Right lung (tissue), 10 donors: ENCODE measurements at places on chromosomes 13 and 19.

- no peak for DNase-seq
These were observed 8.1 kb upstream of the THSD1 start for GRCh38 chr13:52414051-52414450.

DNA sequence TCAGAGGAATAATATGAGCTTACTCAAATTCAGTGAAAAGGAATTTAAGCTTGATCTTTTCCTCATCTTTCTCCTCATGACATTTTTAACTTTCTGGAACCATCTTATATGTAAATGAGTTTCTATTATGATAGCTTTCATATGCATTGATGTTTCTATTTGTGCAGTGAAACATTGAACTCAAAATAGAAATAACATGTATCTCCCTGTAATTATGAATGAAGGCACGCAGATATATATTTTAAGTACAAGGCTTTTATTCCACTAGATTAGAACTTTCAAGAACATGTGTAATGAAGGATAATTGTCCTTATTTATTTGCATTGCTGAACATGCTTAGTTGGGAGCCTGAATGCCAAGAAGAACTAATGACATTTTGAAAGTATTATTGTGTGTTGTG is 1391.7 kb upstream of the MIR17HG start:
- DNase-seq, result no peak

- DNase-seq, result no peak
These were observed 624.0 kb upstream of the GPC6 start for GRCh38 chr13:92602560-92602959.

DNA sequence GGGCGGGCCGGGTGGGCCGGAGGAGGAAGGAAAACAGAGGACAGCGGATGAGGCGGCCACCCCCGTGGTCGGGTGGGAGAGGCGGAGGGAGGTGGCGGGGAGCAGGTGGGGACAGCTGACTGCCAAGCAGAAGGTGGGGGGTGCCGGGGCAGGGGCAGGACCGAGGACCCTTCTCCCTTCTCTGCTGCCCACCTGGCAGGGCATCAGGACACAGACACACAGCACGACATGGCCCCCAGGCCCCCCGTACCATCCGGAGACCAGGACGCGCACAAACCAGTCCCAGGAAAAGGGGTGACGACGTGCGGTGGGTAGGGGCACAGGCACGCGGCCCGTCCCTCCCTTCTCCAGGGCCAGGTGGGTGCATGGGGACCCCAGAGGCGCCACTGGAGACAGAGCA is 11.0 kb upstream of the CACTIN start:
- no peak for DNase-seq

DNA sequence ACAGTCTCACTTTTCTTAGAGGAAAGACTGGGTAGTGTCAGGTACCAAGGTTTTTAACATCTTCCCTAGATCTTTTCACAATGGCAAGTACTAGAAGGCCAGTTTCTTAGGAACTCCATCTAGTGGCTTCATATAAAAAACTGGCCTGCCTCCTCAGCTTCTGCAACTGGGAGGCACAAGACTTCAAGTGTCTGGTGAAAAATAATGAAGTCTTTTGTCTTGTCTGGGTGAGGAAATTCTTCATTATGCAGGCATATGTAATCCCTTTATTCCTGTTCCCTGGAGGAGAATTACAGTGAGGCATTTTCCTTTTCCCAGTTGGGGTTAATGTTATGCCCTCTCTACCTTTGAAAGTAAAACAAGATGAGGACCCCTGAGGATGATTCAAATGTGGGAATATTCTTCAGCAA is 300.5 kb downstream of the NALCN start:
- DNase-seq, result no peak

GRCh38 chr19:33860312-33861090 is 63.8 kb downstream of the KCTD15 start:
- DNase-seq, result no peak

GRCh38 chr19:18344582-18344950 is 4.2 kb downstream of the PGPEP1 start:
- DNase-seq, result no peak

DNA sequence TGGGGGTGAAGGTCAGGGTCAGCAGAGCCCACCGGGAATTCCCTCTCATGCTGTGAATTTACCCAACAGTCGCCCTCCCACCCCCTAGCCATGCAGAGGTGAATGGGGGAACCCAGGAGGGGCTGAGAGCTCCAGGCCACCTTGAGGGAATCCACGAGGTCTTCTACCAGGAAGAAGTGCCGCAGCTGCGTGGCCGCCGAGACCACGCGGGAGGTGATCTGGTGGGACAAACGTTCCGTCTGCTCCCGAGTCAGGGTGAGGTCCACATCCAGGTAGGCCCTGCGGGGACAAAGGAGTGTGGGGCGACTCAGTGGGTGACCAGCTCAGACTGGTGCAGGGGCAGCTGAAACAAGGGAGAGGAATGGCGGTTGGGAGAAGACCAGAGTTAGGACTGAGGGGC is 8.1 kb downstream of the RTN2 start:
- no peak for DNase-seq

DNA sequence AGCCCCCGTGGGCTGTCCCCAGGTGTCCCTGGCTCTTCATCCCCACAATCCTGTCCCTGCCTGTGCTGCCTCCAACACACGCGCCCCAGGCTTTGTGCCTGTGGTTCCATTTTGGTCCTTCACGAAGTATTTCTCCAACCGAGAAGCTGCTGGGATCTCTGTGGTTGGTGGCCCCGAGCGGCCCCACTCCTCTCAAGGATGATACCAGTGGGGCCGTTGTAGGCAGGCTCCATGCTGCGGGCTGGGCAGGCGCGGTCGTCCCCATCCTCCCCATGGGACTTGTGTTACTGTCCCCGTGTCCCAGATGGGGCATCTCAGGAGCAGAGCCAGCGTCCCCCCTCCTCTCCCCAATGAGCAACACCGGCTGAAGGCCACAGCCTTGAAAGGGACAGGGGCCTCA is 3.7 kb upstream of the ZNF554 start:
- DNase-seq, result no peak

DNA sequence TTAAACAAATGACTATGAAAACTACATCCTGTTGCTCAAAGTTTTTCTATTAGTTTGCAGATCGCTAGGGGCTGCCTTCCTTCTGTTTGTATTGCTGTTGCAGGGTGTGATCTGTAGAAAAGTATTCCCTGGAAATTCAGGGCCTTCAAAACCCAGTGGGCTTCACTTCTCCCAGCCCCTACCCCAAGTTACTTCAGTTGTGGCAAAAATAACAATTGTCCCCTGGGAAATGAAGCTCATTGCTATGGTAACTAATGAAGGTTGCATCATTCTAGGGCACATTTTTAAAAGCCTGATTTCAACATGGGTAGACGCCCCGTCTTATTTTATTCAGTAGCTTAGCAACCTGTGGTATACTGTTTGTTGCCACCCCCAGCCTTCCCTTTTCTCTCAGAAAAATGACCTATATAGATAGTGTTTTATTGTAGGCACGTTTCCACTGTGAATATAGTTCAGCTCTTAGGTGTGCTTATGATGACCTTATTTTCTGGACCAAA is 60.9 kb downstream of the WDFY2 start:
- DNase-seq, result peak; percentile 76

GRCh38 chr19:15280915-15281683 is 48.9 kb upstream of the EPHX3 start:
- DNase-seq, result peak; percentile 82

DNA sequence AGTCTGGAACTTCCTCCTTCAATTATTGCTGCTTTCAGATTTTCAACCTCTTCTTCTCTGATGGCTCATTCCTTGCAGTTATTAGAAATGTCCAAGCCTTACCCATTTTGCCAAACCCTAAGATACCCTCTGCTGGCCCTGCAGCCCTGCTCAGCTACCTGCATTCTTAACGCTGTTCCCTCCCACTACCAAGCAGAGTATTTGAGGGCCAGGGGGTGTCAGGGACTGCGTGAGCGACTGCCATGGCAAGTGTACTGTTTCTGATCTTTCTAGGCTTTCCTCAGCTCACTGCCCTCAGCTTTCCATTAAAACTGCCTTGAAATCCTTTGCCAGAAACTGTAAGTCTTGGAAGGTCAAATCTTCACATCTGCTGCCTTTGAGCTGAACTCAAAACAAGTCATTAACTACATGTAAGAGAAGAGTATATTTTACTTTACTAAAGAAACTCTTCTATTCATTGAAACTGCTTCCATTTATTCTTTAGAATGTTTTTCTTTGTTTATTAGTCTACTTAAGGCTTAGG is 41.0 kb downstream of the HS6ST3 start:
- peak; percentile 11 for DNase-seq

- no peak for DNase-seq
These were observed 34.3 kb downstream of the RASA3 start for GRCh38 chr13:114097893-114098688.

- DNase-seq, result no peak
These were observed 14.6 kb downstream of the AP2A1 start for GRCh38 chr19:49781394-49781793.

DNA sequence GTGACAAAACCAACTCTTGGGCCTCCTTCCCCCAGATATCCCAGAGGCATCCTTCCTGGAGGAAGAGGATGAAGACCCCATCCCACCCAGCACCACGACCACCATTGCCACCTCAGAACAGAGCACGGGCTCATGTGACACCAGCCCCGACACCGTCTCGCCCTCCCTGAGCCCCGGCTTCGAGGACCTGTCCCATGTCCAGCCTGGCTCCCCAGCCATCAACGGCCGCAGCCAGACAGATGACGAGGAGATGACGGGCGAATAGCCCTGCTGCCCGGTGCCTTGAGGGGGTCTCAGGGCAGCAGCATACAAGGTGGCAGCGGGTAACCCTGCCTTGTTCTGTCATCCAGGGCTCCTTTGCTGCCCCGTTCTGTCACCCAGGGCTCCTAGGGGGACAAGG is 3.3 kb upstream of the UBA52 start:
- DNase-seq, result no peak

DNA sequence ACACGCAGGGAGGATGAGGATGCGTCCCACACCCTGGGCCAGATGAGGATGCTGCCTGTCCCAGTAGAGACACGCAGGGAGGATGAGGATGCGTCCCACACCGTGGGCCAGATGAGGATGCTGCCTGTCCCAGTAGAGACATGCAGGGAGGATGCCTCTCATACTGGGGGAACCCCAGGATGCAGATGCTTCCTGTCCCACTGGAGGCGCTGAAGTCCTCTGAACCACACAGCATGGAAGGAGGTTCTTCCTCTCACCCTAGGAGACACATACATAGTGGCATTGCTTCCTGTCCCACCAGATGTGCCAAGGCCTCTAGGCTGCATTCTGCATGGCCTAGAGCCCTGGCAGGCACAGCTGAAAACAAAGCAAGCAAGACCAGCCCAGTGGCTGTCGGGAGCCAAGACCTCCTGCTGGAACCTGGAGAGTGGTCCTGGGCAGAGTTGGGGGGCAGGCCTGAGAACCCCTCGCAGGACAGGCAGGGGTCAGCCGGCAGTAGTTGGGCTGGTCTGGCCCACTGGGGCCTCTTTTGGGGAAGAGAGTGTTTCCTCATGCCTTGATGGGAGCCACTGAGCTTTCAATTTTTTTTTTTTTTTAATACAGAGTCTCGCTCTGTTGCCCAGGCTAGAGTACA is 4.3 kb downstream of the HPN start:
- no peak for DNase-seq

- DNase-seq, result no peak
These were observed 119.5 kb downstream of the LRCH1 start for GRCh38 chr13:46672338-46673090.

DNA sequence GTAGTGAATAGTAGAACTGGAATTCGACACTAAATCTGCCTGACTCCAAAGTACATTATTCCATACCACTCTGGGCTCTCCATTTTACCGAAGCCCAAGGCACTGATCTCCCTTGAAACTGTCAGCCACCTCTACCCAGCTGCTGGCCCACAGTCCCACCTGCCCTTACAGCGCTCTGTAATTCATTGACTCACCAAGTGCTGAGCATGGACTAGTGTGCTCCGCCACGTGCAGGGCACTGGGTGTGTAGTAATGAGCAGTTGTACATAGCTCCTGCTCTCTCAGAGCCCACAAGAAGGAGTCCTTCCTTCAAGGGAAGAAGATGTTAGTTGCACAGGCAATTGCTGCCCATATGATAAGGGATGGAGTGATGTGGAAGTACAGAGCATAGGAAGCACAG is 76.6 kb upstream of the SIAH3 start:
- DNase-seq, result no peak

- no peak for DNase-seq
These were observed 14.6 kb downstream of the RAB20 start for GRCh38 chr13:110546926-110547325.

GRCh38 chr13:93375491-93375890 is 148.9 kb downstream of the GPC6 start:
- DNase-seq, result no peak

DNA sequence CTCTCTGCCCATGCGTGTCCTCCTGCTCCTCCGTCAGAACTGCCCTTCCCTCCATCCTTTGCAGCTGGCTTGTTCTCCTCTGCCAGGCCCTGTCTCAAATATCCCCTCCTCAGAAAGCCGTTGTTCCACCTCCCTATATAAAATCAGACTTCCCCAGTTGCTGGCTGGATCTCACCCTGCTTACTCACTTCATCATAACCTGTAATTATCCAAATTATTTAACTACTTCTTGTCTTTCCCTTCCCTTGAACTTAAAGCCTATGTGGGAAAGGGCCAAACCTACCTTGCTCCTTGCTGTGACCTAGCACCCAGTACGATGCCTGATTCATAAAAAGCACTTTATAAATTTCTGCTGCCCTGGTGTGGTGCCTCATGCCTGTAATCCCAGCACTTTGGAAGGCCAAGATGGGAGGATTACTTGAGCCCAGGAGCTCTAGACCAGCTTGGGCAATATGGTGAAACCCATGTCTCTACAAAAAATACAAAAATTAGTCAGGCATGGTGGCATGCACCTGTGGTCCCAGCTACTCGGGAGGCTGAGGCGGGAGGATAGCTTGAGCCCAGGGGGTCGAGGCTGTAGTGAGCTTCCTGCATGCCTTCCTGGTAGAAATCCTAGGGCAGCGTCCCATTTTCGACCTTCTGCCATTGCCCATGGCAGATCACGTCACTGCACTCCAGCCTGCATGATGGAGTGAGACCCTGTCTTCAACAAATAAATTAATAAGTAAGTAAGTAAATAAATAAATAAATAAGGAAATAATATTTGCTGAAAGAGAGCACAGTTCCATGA is 39.5 kb upstream of the ZNF536 start:
- no peak for DNase-seq

DNA sequence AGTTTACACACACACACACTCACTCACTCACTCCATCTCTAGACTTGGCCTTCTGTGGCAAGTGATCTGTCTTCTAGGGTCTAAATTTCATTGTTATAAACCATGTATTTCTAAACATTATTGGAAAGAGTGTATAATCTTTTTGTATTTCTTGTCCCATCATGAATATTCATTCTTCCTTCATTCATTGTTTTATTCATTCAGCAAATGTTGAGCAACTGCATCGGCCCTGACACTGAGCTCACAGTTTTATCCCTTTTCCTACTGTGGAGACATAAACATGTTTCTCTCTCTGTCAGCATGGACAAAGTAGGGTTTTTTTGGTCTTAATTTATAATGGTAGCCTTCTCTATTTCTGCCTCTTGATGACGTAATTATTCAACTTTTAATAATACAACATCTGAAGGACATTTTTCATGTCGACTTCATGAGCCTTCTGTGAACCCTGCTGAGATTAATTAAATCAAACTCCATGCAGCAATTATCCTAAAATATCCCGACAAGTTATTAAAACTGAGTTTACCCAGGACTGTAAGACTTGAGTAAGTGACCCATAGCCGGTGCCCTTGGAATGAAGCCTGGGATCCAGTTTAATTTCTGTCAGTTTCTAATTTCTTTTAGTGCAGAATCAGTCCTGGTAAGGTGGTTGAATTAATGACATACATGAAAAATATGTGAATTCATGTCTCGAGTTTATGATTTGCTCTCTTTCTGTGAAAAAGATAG is 7.3 kb downstream of the SPATA13 start:
- no peak for DNase-seq
